NCI-H446 (cell line): ENCODE measurements at places on chromosomes 6 and 20.
A peak's percentile ranks its signal among the peaks of the same experiment; 100 is the strongest.

DNA sequence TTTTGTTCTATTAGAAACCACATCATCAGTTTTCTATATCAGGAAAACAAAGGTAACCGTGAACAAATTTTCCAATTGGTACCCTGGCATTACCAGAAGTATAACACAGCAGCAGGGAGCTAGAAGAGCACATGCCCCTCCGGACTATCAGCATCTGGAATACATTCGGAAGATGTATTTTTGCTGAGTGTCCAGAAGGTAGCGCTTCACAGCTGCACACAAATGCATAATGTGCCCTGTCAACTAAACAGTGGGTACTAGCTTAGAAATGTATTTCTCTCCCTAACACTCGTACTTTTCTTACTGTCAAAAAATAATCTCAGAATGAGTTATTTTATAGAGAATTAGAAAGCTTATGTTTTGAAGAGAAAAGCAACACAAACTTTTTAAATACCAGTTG is 77.6 kb downstream of the HUS1B start:
- no peak for DNase-seq

GRCh38 chr6:20364327-20364726 is 37.4 kb upstream of the E2F3 start:
- no peak for DNase-seq

- DNase-seq = peak; percentile 68
Measured at GRCh38 chr20:49775229-49775693, 37.4 kb upstream of the SLC9A8 start.

DNA sequence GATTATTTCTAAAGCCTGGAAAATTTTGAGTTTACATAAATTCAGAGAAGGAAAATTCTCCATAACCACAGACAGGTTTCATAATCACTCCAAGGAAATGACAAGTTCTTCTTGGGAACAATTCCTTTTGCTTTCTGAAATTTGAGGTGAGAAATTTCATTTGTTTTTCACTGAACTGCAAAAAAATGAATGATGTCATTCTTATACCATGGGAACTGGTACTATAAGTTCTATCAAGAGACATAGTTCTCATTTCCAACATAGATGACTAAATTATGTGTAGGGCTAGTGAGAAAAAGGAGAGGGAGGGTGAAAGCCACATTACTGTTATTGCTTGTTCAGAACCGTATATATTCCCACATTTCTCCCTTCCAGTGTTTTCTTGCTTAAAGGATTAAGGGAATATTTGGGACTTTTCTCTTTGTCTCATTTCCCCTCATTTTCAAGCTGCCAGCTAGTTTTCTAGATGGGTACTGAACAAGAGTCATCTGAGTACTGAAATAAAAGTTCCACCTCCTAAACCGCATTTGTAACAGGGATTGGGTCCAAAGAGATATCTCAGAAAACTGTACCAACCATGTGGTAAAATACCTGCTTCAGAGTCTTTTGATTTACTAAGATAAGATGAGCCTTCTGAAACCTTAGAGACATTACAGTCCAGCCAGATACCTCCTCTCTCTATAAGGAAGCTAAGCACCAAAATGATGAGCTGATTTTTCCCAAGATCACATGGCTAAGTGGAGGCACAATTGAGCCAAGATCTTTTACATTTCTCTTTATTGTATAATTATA is 144.3 kb upstream of the PRDM1 start:
- no peak for DNase-seq

DNA sequence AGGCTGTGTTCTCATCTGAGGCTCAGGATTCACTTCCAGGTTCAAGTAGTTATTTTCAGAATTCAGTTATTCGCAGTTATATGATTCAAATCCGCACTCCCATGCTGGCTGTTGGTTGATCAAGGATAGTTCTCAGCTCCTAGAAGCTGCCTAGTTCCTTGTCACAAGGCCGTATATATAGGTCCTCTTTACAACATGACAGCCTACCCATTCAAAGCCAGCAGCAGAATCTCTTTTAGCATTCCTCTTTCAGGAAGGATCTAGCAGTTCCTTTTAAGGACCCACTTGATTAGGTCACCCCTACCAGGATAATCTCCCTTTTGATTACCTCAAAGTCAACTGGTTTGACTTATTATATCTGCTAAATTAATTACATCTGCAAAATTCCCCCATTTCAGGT is 23.8 kb upstream of the LAMP5 start:
- DNase-seq = no peak

GRCh38 chr6:42618686-42619085 is 54.9 kb downstream of the UBR2 start:
- no peak for DNase-seq

- no peak for DNase-seq
Measured at GRCh38 chr6:33983109-33983716, 162.7 kb downstream of the GRM4 start.

GRCh38 chr6:146550911-146551310 is 7.3 kb downstream of the RAB32 start:
- no peak for DNase-seq
